ENCODE measurements at places on chromosomes 1 and 21.

DNA sequence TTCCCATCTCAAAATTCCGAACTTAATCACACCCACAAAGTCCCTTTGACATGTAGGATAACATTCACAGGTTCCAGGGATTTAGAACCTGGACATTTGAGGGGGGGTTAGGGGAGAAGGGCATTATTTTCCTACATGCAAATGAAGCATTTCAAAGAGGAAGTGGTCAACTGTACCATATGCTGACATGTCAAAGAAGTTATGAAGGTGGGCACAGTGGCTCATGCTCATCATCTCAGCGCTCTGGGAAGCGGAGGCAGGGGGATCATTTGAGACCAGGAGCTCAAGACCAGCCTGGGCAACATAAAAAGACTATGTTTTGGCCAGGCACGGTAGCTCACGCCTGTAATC is 35.7 kb downstream of the PTP4A2 start:
- DNase-seq = no peak

- no peak for DNase-seq
Observed at GRCh38 chr21:30354308-30355005, 6.1 kb upstream of the KRTAP23-1 start.

DNA sequence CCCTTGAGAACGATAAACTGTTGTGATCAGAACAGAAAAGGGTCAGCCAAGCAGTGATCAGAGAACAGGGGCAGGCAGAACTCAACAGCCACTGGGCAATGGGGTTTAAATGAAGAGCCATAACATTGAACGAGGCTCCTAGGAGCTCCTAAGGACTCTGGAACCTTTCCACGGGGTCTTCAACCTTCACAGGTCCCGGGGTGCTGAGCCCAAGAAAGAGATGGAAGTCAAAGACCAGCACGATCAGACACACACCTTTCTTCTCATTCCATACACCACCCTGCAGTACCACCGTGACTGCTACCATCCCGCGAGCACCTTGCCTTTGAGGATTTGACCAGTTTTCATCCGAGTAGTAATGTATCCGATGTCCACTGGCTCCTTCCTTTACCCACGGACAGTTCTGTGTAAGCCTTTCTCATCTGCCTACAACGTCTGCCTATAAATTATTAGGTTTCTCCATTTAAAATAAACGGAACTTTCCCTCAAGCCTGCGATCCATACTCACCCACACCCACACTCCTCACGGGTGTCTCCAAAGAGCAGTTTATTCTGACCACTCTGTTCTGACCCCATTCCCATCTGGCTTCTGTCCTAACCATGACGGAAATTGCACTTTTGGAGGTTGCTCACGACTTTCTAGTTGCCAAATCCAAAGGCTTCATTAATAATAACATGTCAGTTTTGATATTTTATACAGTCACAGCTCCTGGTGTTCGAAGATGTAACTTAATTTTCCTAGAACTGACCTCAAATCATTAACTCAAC is 16.8 kb upstream of the HHAT start:
- no peak for DNase-seq

DNA sequence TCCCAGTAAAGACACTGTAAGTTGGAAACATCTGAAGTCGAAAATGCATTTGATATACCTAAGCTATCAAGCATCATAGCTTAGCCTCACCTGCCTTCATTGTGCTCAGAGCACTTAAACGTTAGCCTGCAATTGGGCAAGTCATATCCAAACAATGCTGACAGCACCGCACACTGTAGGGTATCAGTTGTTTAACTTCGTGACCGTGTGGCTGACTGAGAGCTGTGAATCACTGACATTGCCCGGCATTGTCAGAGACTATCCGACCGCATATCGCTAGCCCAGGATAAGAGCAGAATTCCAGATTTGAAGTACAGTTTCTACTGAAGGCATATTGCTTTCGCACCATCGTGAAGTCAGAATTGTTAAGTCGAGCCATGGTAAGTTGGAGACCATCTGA is 41.5 kb downstream of the GALNT2 start:
- DNase-seq = no peak

GRCh38 chr21:20377250-20377649 is 621.0 kb upstream of the NCAM2 start:
- DNase-seq = peak; percentile 2

GRCh38 chr1:15657021-15657420 is 27.1 kb upstream of the PLEKHM2 start:
- no peak for DNase-seq

- DNase-seq = peak; percentile 92
Observed at GRCh38 chr1:236066828-236067386, 2.0 kb upstream of the NID1 start.

DNA sequence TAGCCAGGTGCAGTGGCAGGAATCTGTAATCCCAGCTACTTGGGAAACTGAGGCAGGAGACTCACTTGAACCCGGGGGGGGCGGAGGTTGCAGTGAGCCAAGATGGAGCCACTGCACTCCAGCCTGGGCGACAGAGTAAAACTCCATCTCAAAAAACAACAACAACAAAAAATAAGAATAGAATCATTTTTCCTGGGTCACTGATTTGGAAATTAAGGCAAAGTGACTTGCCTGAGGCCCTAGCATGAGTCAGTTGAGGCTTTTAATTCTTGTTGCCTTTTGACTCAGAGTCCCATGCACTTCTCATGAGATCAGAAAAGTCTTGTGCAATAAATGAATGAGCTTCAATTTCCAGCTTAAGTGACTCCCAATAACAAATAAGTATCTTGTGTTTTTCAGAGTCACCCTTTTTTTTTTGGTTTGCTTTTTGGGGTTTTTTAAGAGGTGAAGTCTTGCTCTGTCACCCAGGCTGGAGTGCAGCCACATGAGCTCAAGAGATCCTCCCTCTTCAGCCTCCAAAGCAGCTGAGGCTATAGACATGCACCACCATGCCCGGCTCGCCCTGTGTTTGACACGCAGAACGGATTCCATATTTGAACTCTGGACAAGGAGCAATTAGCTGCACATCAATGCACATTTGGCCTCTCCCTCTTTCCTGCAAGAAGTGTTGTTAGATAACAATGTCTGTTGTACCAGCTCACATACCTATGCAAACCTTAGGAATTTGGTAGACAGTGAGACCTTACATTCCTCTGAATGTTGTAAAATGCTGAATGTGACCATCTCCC is 3.4 kb upstream of the PLEKHM2 start:
- DNase-seq = peak; percentile 82

- DNase-seq = peak; percentile 28
Observed at GRCh38 chr1:204498981-204499380, 4.4 kb upstream of the PIK3C2B start.

- DNase-seq = no peak
Observed at GRCh38 chr1:110671361-110671760, 3.4 kb downstream of the KCNA3 start.

DNA sequence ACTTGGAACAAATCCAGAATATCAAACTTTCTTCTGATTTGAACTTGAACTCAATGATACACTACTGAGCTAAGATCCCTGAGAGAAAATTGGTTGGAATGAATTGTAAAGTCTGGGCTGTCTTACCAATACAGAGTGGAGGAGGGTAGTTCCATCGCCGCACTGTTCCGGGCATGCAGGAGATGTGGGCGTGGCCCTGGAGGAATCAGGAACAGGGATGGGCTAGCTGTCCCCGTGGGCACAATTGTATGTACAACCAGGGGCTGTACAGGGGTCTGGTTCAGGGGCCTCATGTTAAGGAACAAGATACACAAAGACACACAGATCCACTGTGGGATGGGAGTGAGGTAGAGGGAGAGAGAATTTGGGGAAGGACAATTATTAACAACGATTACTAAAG is 144.3 kb downstream of the ZSCAN20 start:
- DNase-seq = no peak

GRCh38 chr21:36606983-36607325 is 92.0 kb upstream of the SIM2 start:
- no peak for DNase-seq

DNA sequence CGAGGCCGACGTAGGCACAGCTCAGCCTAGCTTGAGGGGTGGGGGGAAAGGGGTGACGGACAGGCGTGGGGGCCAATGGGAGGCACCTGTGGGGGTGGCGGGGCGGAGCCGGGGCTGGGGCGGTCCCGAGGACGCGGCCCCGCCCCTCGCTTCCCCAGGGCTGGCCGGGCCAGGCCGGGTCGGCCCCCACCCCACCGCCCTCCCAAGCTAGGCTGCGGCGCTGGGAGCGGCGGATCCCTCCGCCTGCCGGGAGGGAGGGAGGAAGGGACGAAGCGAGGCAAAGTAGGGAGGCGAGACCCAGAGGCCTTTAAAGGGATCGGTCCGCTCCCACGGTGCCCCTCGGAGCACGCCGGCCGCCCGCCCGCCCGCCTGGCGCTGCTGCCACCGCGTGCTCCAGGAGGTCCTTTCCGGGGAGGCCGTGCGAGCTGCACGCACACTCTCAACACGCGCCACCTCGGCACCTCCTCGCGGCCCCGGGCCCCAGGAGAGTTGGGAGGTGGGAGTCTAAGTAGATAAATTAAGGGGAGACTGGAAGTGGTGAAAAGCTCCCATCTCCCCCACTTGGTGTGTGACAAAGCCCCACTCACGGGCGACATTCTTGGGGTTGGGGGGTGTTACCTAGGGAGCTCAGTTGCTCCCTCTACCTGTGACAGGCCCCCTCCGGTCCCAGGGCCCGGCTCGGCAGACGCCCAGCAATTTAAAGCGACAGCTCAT is 375 bp upstream of the MEF2D start:
- DNase-seq = peak; percentile 98

DNA sequence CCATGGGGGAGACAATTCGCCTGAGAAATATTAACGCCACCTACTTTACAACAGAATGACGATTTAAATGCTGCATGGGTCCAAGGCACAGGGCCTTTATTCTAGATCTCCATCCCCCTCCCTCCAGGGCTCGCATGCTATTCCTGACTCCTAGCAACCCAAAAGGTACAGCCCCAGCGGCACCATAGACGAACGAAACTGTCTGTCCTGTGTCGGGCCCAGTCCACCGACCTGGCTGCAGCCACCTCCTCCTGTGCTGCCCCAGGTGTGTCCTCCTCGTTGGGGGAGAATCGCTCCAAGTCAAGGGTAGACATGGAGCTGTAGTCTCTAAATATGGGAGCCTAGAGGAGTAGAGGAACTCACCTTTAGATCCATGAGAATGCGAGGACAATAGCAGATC is 196.5 kb downstream of the TOMM20 start:
- no peak for DNase-seq

- DNase-seq = peak; percentile 22
Observed at GRCh38 chr21:17783481-17784179, 35.5 kb downstream of the C21orf91 start.

GRCh38 chr1:171433451-171433850 is 51.9 kb upstream of the PRRC2C start:
- no peak for DNase-seq

DNA sequence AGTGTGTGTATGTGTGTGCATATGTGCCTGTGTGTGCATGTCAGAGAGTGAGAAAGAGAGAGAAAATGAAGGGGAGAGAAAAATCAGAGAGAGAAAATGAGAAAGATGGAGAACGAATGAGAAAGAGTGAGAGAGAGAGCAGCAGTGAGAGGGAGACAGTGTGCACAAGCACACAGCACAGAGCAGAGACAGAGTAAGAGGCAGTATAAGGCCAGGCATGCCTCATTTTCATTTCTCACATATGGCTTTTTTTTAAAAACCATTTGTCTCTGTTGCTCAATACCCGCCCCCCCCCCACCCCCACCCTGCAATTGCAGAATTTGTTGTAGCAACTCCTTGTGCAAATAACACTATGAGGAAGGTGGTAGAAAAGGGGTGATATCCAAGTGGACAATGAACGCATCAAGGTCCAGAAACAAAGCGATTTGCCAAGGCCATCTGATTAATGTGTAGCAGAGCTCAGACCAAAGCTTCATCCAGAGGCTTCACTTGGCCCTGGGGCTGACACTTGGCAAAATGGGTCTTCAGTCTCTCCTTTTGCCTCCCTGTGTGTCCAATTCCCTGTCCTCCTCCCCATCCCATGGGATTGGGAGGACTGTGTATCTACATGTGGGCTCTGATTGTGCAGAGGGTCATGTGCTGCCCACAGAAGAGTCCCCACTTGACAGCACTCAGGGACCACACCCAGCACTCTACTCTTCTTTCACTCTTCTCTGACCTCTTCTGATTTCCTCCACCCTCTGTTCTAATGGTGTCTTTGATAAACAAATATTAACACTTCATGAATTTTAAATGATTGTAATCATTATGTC is 38.9 kb upstream of the HSD3B1 start:
- no peak for DNase-seq

DNA sequence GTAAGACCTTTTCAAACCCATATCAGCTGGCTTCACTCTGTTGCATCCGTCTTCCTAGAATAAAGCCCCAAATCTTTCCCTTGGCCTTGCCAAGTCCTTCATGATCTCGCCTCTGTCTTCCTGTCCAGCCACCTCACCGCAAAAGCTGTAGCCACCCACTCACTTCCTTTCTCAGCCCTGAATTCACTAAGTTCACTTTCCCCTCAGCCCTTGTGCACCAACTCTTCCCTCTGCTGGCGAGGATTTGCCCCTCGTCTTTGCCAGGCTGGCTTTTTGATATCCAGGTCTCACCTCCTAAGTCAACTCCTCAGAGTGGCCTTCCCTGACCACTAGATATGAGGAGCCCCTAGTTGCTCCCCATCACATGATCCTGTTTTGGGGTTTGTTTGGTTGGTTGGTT is 3.9 kb upstream of the COL16A1 start:
- DNase-seq = peak; percentile 84

GRCh38 chr1:245512980-245513578 is 358.3 kb downstream of the KIF26B start:
- peak; percentile 27 for DNase-seq

All from suppressor macrophage (primary cell).